IMR-90 (cell line): ENCODE measurements at places on chromosomes 6 and 20. TPM values are rescaled to one million over a fixed set of nuclear protein-coding genes. Genes with fewer than 3 reads are reported as not detected.

- DNase-seq, result peak; percentile 24
- H3K27ac ChIP-seq, result peak overlapping the region; percentile 3; the same call in 1 of the 2 replicates
- H3K4me3 ChIP-seq, result no peak overlapping the region
- peaks cover 29% of the 10 kb centered on the region for H3K36me3 ChIP-seq
- H3K4me1 ChIP-seq, result peaks cover 17% of the 10 kb centered on the region
These were observed 9.7 kb downstream of the MAPRE1 start for GRCh38 chr20:32829311-32830005.

PBOV1 gene
- total RNA-seq, result not detected in 2 replicates

DNA sequence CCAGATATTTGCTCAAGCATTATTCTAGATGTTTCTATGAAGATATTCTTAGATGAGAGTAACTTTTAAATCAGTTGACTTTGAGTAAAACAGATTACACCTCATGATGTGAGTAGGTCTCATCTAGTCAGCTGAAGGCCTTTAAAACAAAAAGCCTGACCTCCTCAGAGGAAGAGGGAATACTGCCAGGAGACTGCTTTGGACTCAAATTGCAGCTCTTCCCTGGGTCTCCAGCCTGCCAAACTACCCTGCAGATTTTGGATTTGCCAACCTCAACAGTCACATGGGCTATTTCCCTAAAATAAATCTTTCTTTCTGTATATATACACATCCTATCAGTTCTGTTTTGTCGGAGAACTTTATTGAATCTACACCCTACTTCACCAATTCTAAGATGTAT lies 182.5 kb upstream of the TENT5A start:
- H3K27me3 ChIP-seq, result no peaks in the 10 kb centered on the region
- peak; percentile 13 for DNase-seq
- peaks cover 14% of the 10 kb centered on the region for H3K4me1 ChIP-seq
- no peaks in the 10 kb centered on the region for H3K36me3 ChIP-seq
- no peak overlapping the region for H3K4me3 ChIP-seq
- no peak overlapping the region for H3K27ac ChIP-seq

GRCh38 chr20:26209171-26209941 lies 512.7 kb upstream of the ZNF337 start:
- no peaks in the 10 kb centered on the region for H3K36me3 ChIP-seq
- no peak overlapping the region for H3K4me3 ChIP-seq
- H3K27me3 ChIP-seq, result peaks cover 17% of the 10 kb centered on the region

DNA sequence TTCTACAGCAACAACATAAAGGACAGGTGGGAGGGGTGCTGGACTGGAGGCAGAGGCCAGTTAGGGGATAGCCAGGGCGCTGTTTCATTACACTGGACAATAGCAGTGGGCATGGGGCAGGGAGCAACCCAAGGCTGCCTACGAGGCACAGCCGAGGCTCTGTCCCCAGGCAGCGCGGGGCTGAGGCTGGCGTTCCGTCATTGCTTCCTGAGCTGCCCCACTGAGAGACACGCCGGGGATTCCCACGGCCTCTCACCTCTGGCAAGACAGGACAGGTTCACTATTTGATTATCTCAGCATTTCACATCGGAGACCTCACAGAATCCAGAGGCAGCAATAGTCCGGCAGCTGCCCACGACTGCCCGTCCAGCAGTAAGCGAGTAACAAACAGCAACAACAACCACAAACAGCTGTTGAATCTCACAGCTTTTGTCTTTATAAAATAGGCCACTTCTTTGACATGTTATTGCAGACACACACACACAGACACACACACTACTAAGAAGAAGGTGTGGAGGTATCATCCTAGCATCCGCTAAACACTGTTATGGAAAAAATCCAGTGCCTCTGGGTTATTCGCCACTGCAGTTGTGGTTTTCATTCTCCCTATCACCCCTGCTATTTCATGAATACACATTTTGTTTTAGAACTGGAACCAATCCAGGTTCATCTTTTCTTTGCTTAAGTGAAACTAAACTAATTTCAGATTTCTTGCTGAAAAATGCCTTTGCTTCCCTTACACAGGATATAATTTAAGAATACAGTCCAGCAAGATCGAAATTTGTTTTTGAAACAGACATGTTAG lies 19.5 kb downstream of the KIF25 start:
- peaks cover 14% of the 10 kb centered on the region for H3K27me3 ChIP-seq
- H3K4me3 ChIP-seq, result no peak overlapping the region
- H3K27ac ChIP-seq, result no peak overlapping the region
- DNase-seq, result no peak

- no peak overlapping the region for H3K27ac ChIP-seq
- H3K27me3 ChIP-seq, result no peaks in the 10 kb centered on the region
- no peaks in the 10 kb centered on the region for H3K36me3 ChIP-seq
- no peaks in the 10 kb centered on the region for H3K4me1 ChIP-seq
- H3K4me3 ChIP-seq, result no peak overlapping the region
These were observed 8.5 kb upstream of the DDX27 start for GRCh38 chr20:49210757-49211110.

- no peak overlapping the region for H3K4me3 ChIP-seq
- no peaks in the 10 kb centered on the region for H3K4me1 ChIP-seq
- H3K27me3 ChIP-seq, result 0 out of 2 replicates have a peak, but pooled peaks cover 1% of the 10 kb centered on the region
These were observed 235.8 kb downstream of the PHACTR1 start for GRCh38 chr6:12952318-12952717.

USP49 gene
- total RNA-seq, result 1.4 TPM in 2 replicates

DNA sequence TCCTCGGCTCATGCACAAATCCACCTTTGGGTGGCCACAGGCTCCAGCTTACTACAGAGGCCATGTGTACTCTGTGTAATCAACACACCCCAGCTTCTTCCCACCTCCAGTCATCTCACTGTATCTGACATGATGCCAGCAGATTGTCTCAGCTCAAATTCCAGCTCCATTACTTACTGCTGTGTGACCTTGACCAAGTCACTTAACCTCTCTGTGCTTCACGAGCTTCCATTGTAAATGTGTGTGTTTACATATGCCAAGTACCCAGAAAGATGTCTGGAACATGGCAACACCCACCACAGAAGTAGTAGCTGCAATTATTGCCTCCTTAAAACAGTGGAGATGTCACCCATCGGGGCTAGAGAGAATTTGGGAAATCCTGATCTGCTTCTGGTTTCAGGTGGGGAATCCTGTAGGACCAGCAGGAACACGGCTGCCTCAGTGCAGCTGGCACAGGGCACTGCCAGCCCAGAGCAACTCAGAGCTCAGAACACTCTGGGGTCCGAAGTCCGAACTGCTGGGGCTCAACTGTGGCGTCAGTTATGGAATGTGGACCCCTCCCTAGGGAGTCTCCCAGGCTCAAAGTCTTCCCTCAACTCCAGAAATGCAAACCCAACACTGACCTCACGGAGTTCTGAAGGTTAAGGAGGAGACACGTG lies 21.2 kb upstream of the HLA-B start:
- no peak overlapping the region for H3K4me3 ChIP-seq
- no peaks in the 10 kb centered on the region for H3K36me3 ChIP-seq
- H3K4me1 ChIP-seq, result no peaks in the 10 kb centered on the region
- peaks cover 38% of the 10 kb centered on the region for H3K27me3 ChIP-seq

- no peaks in the 10 kb centered on the region for H3K36me3 ChIP-seq
- no peak overlapping the region for H3K4me3 ChIP-seq
- H3K27ac ChIP-seq, result no peak overlapping the region
- H3K4me1 ChIP-seq, result no peaks in the 10 kb centered on the region
- H3K27me3 ChIP-seq, result no peaks in the 10 kb centered on the region
- DNase-seq, result no peak
These were observed 414.6 kb downstream of the CDH26 start for GRCh38 chr20:60372822-60373221.

- peak; percentile 13 for DNase-seq
- no peak overlapping the region for H3K27ac ChIP-seq
- H3K4me3 ChIP-seq, result no peak overlapping the region
- H3K4me1 ChIP-seq, result no peaks in the 10 kb centered on the region
- no peaks in the 10 kb centered on the region for H3K36me3 ChIP-seq
These were observed 113.6 kb downstream of the ARID1B start for GRCh38 chr6:156890627-156891314.

DNA sequence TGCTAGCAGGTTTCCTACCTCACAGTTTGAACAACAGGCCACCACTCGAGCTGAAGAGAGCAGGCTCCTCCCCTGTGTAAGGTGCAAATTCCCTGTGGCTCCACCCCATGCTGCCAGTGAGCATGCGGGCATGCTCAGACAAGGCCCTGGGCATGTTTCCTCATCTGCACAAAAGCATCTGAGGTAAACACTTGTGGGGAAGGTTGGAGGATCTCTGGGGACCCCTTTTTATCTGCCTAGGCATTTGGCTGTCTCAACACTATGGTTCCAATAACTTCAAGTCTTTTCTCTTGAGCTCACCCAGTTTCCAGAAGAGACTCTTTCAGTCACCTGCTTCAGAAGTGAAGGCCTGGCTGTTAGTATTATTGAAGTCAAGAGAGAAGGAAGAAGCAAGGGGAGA lies 9.4 kb downstream of the C6orf58 start:
- no peak overlapping the region for H3K4me3 ChIP-seq

DNA sequence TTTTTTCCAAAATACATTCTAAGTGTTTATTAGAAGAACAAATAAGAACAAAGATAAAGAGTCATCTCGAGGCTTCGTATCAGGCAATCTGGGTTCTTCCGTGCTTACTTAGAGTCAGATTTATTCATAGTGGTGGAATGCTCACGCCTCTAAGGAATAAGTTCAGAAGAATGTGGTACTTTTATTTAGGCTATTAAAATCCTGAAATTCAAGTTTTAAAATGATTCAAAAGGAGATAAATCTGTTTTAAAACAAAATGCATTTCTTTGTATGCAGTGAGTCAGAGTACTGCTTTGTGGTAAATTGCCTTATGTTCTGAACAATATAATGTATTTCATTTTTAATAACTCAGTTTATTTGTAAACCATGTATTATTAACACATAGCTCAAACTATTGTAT lies 89.1 kb downstream of the FUT9 start:
- H3K4me1 ChIP-seq, result no peaks in the 10 kb centered on the region
- H3K36me3 ChIP-seq, result no peaks in the 10 kb centered on the region
- H3K4me3 ChIP-seq, result no peak overlapping the region
- no peaks in the 10 kb centered on the region for H3K27me3 ChIP-seq

- H3K27me3 ChIP-seq, result peaks cover 18% of the 10 kb centered on the region
- H3K36me3 ChIP-seq, result no peaks in the 10 kb centered on the region
- DNase-seq, result no peak
- no peak overlapping the region for H3K4me3 ChIP-seq
These were observed 2.8 kb downstream of the UNC5CL start for GRCh38 chr6:41036186-41036585.

- H3K4me1 ChIP-seq, result no peaks in the 10 kb centered on the region
- no peak overlapping the region for H3K27ac ChIP-seq
- no peaks in the 10 kb centered on the region for H3K36me3 ChIP-seq
- no peaks in the 10 kb centered on the region for H3K27me3 ChIP-seq
- H3K4me3 ChIP-seq, result no peak overlapping the region
- DNase-seq, result no peak
These were observed 1.3 kb downstream of the BPIFA2 start for GRCh38 chr20:33169176-33169794.

CSTF1 gene
- total RNA-seq, result 86.4 and 105 TPM in 2 replicates

DNA sequence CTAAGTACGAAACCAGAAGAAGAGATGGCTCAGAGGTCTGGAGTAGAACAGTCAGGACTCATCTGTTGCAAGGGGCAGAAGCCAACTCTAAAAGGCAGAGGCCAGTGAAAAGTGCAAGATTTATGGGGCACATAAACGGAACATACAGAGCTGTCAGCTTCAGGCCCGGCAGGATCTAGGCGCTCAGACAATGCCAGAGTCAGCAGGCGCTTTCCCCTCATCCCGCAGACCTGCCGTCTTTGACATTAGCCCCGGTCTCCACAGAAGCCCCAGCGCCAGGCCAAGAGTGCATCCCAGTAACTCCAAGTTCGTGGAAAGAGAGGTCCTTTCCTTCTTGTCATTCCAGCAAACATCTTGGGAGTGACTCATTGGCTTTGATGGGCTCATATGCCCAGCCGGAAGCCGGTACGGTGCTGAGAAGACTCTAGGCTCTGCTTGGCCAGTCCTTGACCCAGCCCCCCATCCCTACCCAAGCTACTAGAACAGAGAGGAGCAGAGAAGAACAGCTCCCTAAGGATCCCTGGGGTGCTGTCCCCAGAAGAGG lies 260.9 kb downstream of the TAF4 start:
- DNase-seq, result no peak
- H3K4me3 ChIP-seq, result no peak overlapping the region
- H3K4me1 ChIP-seq, result no peaks in the 10 kb centered on the region
- H3K36me3 ChIP-seq, result no peaks in the 10 kb centered on the region

DNA sequence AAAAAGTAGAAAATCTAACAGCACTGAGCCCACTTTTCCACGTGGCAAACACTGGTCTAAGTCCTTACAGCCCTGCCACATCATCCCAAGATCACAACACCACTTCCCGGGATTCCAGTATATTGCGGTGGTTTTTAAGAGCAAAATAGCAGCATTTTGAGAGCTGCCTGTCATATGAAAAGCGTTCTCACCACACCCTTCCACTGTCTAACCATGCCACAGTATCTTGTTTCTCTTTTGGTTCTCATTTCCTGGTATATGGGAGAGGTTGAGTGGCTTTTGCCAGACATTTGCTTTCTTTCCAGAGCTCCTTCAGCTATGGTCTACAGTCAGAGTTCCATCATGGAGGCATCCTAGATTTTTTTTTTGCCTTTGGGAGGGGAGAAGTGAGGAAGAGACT lies 243.0 kb downstream of the TSHZ2 start:
- DNase-seq, result no peak
- H3K27ac ChIP-seq, result no peak overlapping the region
- H3K27me3 ChIP-seq, result no peaks in the 10 kb centered on the region; the same call in 1 of the 2 replicates
- H3K36me3 ChIP-seq, result no peaks in the 10 kb centered on the region
- no peak overlapping the region for H3K4me3 ChIP-seq

LTB gene
- not detected in 2 replicates for total RNA-seq

DNA sequence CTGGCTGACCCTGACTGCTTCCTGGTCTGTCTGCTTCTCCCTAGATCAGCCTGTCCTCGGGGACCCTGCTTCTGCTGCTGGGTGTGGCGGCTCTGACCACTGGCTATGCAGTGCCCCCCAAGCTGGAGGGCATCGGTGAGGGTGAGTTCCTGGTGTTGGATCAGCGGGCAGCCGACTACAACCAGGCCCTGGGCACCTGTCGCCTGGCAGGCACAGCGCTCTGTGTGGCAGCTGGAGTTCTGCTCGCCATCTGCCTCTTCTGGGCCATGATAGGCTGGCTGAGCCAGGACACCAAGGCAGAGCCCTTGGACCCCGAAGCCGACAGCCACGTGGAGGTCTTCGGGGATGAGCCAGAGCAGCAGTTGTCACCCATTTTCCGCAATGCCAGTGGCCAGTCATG lies 6.3 kb downstream of the NRSN2 start:
- no peak for DNase-seq
- H3K27me3 ChIP-seq, result no peaks in the 10 kb centered on the region
- H3K36me3 ChIP-seq, result peaks cover 14% of the 10 kb centered on the region
- H3K4me1 ChIP-seq, result peaks cover 5% of the 10 kb centered on the region
- H3K4me3 ChIP-seq, result no peak overlapping the region

DNA sequence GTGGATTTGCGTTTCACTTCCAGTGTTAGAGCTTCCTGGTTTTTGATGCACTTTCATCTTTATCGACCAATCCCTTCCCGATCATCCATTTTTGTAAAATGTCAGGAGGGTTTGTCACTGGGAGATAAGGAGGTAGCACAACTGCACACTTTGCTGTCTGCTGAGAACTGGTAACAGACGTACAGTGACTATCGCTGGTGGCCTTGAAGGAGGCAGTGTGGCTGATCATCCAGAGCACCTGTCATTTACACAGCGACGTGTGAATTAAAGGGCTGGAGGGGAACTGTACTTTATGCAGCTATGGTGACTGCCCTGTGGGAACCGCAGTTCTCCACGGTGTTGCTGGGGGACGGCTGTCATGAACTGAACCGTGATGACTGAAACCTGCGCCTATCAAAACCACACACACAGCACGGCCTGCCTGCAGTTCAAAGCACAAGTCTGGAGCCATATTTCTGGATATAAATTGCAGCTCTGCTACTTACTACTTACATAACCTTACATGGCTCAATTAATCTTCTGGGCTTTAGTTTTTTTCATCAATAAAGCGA lies 50.0 kb downstream of the HUS1B start:
- H3K27me3 ChIP-seq, result no peaks in the 10 kb centered on the region
- DNase-seq, result no peak
